ENCODE measurements at places on chromosomes 4 and X.
A peak's percentile ranks its signal among the peaks of the same experiment; 100 is the strongest.

GRCh38 chr4:139599594-139600374, 43.8 kb upstream of the SETD7 start:
- DNase-seq: no peak

- DNase-seq: no peak
Observed at GRCh38 chr4:157558016-157558415, 337.5 kb downstream of the GRIA2 start.

GRCh38 chr4:6799091-6799490, 16.6 kb downstream of the KIAA0232 start:
- no peak for DNase-seq

DNA sequence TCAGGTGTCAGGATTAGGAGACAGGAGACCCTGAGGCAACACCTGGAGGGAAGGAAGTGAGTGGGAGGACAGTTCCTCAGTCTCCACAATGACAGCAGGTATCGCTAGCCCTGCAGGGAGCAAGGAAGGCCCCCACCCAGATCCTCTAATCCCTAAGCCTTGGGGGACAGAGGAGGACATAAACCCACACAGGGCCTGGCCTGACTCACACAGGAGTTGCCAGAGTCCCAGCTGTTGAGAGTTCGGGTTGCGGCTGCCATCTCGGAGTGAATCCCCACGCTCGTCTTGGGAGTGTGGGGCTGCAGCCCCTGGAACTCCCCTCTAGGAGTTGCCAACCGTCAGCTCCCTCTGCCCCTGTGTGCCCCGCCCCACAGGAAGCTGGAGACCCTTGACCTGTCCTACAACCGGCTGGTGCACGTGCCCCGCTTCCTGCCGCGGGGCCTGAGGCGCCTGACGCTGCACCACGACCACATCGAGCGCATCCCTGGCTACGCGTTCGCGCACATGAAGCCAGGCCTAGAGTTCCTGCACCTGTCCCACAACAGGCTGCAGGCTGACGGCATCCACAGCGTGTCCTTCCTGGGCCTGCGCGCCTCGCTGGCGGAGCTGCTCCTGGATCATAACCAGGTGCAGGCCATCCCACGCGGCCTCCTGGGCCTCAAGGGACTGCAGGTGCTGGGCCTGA, 9.2 kb upstream of the BGN start:
- no peak for DNase-seq

- DNase-seq: peak; percentile 6
Observed at GRCh38 chr4:24472514-24473308, 111.6 kb downstream of the DHX15 start.
